ENCODE measurements at places on chromosomes 7 and 10. TPM values are rescaled to one million over a fixed set of nuclear protein-coding genes. Genes with fewer than 3 reads are reported as not detected.

SPDYE2 gene
- total RNA-seq, result not detected

PPP1R17 gene
- not detected for total RNA-seq

KCNMA1 gene
- total RNA-seq, result 169 TPM

TMEM196 gene
- not detected for total RNA-seq

GNAT3 gene
- total RNA-seq, result not detected

SEC24C gene
- total RNA-seq, result 64.3 TPM

SLIT1 gene
- 0.11 TPM for total RNA-seq

PVRIG gene
- not detected for total RNA-seq

ST8SIA6 gene
- not detected for total RNA-seq

HTR5A gene
- total RNA-seq, result not detected

PDZD7 gene
- total RNA-seq, result 1.4 TPM

TAS2R16 gene
- not detected for total RNA-seq

CAV1 gene
- 541 TPM for total RNA-seq

SPACDR gene
- 0.37 TPM for total RNA-seq

NKX1-2 gene
- total RNA-seq, result not detected

HMX3 gene
- not detected for total RNA-seq

All from uterine smooth muscle cell (primary cell).